Cerebellum (tissue), 4 donors: ENCODE measurements at places on chromosomes 4 and X.

- no peak for DNase-seq
Measured at GRCh38 chr4:32706893-32707292, 1986.7 kb downstream of the PCDH7 start.

DNA sequence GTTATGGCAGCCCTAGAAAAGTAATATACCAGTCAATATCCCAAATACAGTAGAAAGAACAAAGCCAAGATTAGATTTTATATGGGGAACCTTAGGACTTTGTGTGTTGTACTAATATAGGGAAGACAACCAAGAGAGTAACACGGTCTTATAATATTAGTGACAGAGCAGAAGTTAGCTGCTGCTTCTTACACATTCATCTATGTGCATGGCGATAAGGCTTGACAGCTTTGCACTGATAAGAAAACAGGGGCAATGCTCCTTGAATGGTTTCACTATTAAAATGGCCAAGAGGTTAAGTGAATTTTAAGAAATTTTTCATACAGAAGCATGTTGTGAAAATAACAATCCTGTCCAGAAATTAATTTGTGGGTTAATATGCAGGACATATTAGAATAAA is 521.6 kb downstream of the CCSER1 start:
- no peak for DNase-seq

DNA sequence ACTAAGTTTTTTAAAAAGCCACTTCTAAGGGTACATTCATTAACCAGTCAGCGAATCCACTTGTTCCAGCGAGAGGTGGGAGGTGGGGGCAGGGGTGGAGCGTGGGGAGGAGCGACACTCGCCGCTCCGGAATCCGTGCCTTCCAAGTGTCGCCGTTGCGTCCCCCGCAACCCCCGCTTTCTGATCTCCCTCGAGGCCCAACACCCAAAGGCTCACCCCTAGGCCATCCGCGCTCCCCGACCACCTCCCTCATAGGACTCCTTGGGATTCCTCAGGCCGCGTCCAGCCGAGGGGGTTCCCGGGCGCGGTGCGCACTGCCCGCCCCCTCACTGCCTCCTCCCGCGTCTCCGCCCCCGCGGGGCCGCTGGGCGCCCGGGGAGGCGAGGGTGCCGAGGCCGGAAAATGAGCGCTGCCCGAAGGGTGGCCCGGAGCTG is 108.1 kb upstream of the STOX2 start:
- DNase-seq, result no peak

- DNase-seq, result no peak
Measured at GRCh38 chr4:145887241-145887991, 51.2 kb downstream of the ZNF827 start.

- no peak for DNase-seq
Measured at GRCh38 chr4:73343432-73343831, 60.7 kb upstream of the ALB start.

DNA sequence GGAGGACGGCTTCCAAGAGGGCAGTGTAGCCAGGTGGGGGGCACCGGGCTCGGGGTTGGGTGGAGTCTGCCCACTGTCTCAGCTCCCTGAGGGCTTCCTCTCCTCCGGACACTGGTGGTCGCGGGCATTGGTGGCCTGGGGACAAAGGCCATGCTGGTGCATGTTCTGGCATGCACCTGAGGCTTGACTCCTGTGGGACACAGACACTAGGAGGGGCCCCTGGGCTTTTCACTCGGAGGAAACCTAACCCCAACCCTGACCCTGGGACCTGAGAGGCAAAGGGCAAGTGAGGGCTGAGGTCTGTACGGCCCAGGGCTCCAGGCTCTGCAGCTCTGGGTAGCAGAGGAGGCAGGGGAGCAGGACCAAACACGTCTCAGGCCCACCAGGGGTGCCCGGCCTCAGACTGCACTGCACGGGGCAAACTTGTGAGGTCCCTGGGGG is 22.3 kb upstream of the FGFR3 start:
- DNase-seq, result no peak

- no peak for DNase-seq
Measured at GRCh38 chrX:136646602-136647239, 1.2 kb upstream of the CD40LG start.

- peak; percentile 3 for DNase-seq
Measured at GRCh38 chrX:107551546-107551945, 76.8 kb upstream of the PRPS1 start.

DNA sequence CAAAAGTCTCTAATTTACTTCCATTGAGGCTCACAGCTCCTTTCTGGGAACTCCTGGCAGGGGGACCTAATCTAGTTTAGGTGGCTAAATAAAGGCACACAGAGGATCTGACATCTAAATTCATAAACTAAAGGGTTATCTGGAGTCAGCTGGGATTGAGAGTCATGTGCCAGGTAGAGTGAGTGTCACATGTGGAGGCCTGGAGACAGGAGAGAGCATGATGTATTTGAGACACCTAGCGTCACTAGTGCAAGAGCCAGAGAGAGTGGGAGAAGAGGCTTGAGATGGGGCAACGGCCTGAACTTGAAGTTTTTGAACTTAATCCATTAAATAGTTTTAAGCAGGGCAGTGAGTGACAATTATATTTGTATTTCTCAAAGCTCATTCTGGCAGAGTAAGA is 152.6 kb downstream of the ARHGAP10 start:
- no peak for DNase-seq

- DNase-seq, result no peak
Measured at GRCh38 chrX:6149060-6149872, 79.4 kb downstream of the NLGN4X start.

DNA sequence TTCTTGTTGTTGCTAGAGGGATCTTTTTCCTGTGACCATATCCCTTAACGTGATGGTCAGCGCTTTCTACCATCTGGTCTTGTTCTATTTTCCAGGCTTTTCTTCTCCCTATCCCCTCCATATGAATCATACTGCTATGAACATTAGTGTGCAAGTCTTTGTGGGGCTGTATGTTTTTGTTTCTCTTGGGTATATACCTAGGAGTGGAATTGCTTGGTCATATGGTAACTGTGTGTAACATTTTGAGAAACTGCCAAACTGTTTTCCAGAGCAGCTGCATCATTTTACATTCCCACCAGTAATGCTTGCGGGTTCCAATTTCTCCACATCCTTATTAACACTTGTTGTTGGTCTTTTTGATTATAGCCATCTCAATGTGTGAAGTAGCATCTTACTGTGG is 121.4 kb downstream of the SPRY1 start:
- no peak for DNase-seq

DNA sequence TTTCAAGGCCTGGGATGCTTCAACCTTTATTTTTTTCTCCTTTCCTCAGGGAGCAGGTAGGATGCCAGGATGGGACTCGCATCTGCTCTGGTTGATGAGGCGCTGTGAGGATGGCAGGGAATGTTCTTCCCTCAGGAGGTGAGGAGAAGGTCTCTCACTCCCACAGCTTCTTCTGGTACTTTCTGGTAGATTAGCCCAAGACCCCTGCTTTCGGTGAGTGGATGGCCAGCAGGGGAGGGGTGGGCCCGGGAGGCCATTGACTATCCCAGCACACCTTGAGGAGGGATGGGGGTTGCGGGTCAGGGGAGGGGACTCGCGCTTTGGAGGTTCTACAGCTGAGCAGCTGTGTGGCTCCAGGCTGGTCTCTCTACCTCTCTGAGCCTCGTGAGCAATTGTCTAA is 14.8 kb downstream of the CYTL1 start:
- no peak for DNase-seq

- DNase-seq, result no peak
Measured at GRCh38 chr4:104128031-104128849, 366.5 kb downstream of the CXXC4 start.

DNA sequence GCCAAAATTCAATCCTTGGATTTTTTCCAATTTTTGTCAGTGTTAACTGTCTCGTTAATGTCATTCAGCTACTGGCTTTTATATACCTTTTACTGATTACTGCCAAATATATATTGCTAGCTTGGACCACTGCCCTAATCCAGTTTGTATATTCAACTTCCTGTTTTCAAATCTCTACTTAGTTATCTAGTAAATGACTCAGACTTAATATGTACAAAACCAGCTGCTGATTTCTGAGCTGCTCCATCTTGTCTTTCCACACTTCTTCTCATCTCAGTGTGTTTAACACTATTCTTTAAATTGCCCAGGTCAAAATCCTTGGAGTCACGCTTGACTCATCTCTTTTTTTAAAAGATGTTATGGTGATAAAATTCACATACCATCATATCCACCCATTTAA is 1196.7 kb downstream of the RAPGEF2 start:
- no peak for DNase-seq

DNA sequence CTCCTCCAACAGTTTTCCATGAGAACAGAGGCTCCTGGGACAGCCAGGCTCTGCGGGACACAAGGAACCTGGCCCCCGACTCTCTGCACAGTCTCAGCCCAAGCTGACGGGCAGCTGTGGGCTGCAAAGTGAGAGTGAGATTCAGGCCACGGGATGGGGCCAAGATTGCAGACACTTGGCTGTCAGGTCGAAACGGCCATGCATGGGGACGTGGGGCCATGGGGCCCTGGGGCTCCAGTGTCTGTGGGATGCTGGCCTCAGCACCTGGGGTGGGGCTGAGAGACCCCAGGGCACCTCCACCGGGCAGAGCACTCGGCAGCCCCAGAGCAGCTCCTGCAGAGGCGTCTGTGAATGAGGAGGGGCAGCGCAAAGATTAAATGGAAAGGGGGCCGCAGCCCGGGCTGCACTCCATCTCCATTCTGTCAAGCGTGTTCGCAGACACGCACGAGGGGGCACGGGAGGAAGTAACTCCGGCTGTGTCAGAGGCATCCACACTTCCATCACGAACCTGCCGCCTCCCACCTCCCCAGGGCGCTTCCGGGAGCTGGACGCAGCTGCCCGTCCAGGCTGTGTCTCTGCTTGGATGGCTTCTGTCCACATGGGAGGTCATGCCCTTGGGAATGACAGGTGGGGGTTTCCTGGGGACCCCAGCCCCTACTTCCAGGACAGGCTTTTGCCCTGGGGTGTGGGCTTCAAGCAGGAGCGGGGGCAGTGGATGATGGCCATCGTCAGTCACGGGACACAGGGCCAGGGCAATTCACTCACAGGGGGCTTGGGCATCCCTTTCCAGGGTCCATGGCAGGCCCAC is 82.8 kb upstream of the NKX1-1 start:
- no peak for DNase-seq

GRCh38 chrX:47226071-47226470 is 6.7 kb upstream of the USP11 start:
- DNase-seq, result no peak

DNA sequence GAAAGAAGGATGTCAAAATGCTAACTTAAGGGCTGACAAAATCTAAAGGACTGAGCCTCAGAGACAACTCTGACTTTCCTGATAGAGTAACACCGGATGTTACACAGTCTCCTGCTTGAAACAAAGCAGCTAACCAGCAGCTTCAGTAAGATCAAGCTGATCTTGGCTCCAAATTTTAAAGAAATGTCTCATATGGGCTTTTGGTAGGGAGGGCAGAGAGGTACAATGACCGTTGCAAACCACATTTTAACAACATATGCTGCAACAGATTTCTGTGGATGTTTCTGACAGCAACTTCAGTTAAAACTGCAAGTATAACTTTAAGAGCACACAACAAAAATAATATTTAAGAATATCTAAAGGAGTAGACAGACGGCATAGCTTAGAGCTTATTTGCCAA is 9.1 kb downstream of the RPGR start:
- no peak for DNase-seq

DNA sequence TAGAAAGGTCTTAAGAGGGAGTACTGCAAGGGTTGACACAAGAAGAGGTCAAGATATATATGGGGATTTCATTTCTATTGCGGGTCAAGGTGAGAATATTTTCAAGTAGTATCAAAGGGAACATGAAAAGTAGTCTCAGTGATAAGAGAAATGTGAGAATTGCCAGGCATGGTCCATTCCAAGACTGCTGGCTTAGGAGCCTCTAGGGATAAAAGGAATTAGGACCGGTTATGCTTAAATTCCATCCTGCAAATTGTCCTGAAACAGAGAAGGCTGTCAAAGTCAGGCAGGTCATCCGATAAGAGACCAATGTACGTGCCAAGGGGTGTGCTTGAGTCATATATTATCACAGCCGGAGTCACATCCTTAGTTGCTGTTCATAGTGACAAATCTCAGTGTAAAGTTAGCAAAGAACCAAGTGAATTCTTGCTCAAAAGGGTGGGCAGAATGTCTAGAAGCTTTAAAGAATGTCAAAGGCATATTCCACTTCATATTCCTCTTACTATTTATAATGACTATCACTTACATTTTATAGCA is 133.6 kb downstream of the CBLL2 start:
- no peak for DNase-seq

- no peak for DNase-seq
Measured at GRCh38 chr4:143351774-143352451, 15.2 kb downstream of the GAB1 start.
